Progenitor cell of endocrine pancreas (in vitro differentiated cells): ENCODE measurements at places on chromosomes 12 and 14.
A peak's percentile ranks its signal among the peaks of the same experiment; 100 is the strongest.

DNA sequence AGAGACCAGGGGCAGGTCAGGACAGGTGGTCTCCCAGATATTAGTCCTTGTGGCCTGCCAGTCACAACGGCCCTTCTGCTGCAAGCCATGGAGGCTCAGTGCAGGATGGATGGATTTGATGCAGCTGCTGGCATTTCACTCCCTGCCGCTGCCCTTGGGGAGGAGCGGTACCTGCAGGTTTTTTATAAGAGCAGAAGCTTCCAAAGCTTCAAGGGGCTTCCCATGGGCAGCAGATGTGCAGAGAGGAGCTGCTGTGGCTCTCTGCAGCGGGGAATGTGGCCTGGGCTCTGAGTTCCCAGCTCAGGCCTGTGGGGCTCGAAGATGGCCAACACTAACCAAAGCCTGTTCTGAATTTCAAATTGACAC is 379.3 kb downstream of the DPF3 start:
- H3K4me3 ChIP-seq: no peak overlapping the region
- H3K27me3 ChIP-seq: peaks cover 4% of the 10 kb centered on the region
- DNase-seq: no peak
- no peak overlapping the region for H3K27ac ChIP-seq

- no peaks in the 10 kb centered on the region for H3K36me3 ChIP-seq
- H3K4me1 ChIP-seq: peaks cover 3% of the 10 kb centered on the region
- no peak overlapping the region for H3K4me3 ChIP-seq
- H3K27me3 ChIP-seq: no peaks in the 10 kb centered on the region
- no peak overlapping the region for H3K27ac ChIP-seq
Observed at GRCh38 chr12:92300777-92301176, 155.1 kb upstream of the BTG1 start.

DNA sequence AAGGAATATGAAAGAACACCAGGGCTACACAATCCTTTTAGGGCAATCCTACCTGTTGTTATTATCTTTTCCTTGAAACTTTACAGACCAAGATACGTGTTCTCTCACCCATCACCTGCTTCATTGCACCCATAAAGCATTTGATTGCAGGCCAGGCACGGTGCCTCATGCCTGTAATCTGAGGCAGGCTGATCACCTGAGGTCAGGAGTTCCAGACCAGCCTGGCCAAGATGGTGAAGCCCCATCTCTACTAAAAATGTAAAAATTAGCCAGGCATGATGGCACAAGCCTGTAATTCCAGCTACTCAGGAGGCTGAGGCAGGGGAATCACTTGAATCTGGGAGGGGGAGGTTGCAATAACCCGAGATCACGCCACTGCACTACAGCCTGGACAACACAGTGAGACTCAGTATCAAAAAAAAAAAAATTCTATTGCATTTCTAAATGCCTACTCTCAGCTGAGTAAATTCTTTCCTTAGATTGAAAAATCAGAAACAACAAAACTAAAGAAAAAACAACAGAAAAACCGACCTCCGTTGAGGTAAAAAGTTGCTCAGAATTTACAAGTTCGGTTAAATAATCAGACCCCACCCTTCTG is 183.7 kb upstream of the TMEM132C start:
- no peaks in the 10 kb centered on the region for H3K36me3 ChIP-seq
- no peak overlapping the region for H3K4me3 ChIP-seq

DNA sequence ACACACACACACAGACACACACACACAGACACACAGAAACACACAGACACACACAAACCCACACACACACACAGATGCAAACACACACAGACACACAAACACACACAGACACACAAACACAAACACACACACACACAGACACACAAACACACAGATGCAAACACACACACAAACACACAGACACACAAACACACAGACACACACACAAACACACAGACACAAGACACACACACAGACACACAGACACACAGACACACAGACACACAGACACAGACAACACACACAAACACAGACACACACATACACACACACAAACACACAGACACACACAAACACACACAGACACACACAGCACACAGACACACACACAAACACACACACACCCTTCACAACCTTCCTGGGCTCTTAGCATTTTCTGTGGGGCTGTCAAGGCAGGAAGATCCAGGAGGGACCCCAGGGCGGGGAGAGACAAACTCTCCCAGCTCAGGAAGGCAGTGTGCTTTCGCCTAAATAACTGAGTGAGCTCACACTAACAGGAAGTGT is 24.2 kb upstream of the INF2 start:
- H3K27ac ChIP-seq: peak overlapping the region; percentile 91
- no peaks in the 10 kb centered on the region for H3K27me3 ChIP-seq
- peaks cover 12% of the 10 kb centered on the region for H3K4me1 ChIP-seq
- DNase-seq: no peak
- peak overlapping the region; percentile 2 for H3K4me3 ChIP-seq

- H3K27me3 ChIP-seq: no peaks in the 10 kb centered on the region
- no peak overlapping the region for H3K4me3 ChIP-seq
- peaks cover 24% of the 10 kb centered on the region for H3K4me1 ChIP-seq
Observed at GRCh38 chr12:58424735-58425392, 483.5 kb downstream of the ATP23 start.

GRCh38 chr14:89673512-89674225 is 256.6 kb upstream of the FOXN3 start:
- no peak overlapping the region for H3K27ac ChIP-seq
- H3K4me1 ChIP-seq: peaks cover 6% of the 10 kb centered on the region
- H3K4me3 ChIP-seq: no peak overlapping the region
- H3K36me3 ChIP-seq: no peaks in the 10 kb centered on the region
- H3K27me3 ChIP-seq: peaks cover 3% of the 10 kb centered on the region

DNA sequence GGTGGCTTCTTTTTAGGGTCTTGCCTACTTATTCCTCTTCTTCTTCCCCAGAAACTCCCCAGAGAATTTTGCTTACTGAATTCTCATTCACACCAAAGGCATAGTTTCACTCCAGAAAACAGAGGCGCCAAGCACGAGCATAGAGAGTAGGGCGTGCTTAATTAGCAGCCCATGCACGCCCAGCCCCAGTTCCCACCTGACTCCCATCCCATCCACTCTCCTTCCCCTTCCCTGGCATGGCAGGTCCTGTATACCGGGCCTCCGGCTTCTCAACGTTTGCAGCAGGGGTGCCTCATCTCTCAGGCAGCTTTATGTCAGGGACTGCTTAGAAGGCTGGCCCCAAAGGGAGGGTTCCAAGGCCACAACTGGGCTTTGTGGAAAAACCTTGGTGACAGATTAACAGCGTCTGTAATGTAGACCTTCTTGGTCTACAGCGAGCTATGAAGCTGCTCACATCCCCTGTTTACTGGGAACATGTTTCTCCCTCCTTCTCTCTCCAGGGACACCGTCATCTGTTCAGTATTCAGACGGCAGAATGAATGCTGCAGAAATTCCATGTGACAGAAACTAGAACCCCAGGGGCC is 62.7 kb downstream of the ACTN1 start:
- DNase-seq: no peak
- no peaks in the 10 kb centered on the region for H3K27me3 ChIP-seq
- H3K4me3 ChIP-seq: no peak overlapping the region

DNA sequence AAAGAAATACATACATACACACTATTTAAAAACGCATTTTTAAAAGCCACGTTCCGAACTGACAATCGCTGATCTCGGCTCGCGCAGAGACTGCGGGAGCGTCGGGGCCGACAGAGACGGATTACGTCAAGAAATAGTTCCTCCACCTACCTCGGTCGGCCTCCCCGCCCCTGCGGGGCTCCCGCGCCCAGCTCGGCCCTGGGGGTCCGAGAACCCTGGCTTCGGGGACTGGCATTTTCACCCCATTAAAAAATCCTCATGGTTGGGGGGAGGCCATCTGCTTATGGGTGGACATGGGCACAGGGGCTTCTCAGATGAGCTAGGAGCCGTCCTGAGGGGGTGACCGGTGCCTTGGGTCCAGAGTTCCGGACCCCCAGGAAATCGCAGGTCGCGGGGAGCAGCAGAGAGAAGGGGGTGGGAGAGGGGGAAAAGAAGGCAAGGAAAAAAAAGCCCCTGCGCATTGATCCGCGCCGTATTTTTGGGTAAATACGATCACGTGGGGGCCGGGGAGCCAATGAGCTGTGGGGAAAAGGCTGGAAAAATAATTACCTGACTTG is 324 bp upstream of the HOXC9 start:
- H3K4me3 ChIP-seq: peak overlapping the region; percentile 40
- H3K27ac ChIP-seq: no peak overlapping the region
- peaks cover 100% of the 10 kb centered on the region for H3K27me3 ChIP-seq
- DNase-seq: no peak

- peaks cover 3% of the 10 kb centered on the region for H3K36me3 ChIP-seq
- DNase-seq: no peak
- no peak overlapping the region for H3K27ac ChIP-seq
- H3K4me1 ChIP-seq: no peaks in the 10 kb centered on the region
Observed at GRCh38 chr14:105388976-105389375, 9.4 kb upstream of the TEX22 start.

GRCh38 chr12:128361400-128361995 is 94.5 kb downstream of the TMEM132C start:
- H3K27me3 ChIP-seq: peaks cover 62% of the 10 kb centered on the region
- H3K27ac ChIP-seq: no peak overlapping the region
- no peaks in the 10 kb centered on the region for H3K36me3 ChIP-seq

- no peaks in the 10 kb centered on the region for H3K36me3 ChIP-seq
- peak overlapping the region; percentile 87 for H3K27ac ChIP-seq
- DNase-seq: no peak
- no peaks in the 10 kb centered on the region for H3K27me3 ChIP-seq
- peaks cover 22% of the 10 kb centered on the region for H3K4me1 ChIP-seq
Observed at GRCh38 chr12:24133384-24133783, 183.9 kb upstream of the SOX5 start.

DNA sequence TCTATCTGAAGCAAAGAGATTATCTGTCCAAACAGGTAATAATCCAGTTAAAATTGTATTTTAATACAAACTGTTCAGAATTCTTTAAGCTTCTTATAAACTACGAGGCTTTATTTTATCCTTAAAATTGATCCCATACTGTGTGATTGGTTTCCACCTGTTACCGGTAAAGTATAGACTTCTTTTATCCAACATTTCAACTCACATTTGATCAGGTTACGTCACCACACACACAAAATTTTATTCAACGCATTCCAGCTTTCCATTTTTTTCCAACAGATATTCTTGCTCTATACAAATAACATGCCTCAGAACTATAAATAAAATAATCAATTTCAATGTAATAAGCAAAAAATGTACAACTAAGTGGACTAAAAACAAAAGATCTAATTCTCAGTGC is 4.5 kb downstream of the NOVA1 start:
- H3K36me3 ChIP-seq: no peaks in the 10 kb centered on the region
- peaks cover 13% of the 10 kb centered on the region for H3K4me1 ChIP-seq
- no peak overlapping the region for H3K27ac ChIP-seq
- H3K4me3 ChIP-seq: no peak overlapping the region
- H3K27me3 ChIP-seq: peaks cover 7% of the 10 kb centered on the region
- DNase-seq: no peak

- no peak for DNase-seq
- no peaks in the 10 kb centered on the region for H3K4me1 ChIP-seq
- no peaks in the 10 kb centered on the region for H3K36me3 ChIP-seq
- no peak overlapping the region for H3K27ac ChIP-seq
- H3K27me3 ChIP-seq: no peaks in the 10 kb centered on the region
- H3K4me3 ChIP-seq: no peak overlapping the region
Observed at GRCh38 chr12:76299536-76300296, 48.5 kb downstream of the BBS10 start.

- H3K4me3 ChIP-seq: no peak overlapping the region
- peaks cover 1% of the 10 kb centered on the region for H3K36me3 ChIP-seq
- no peak overlapping the region for H3K27ac ChIP-seq
- H3K27me3 ChIP-seq: no peaks in the 10 kb centered on the region
- DNase-seq: no peak
Observed at GRCh38 chr12:124026755-124027745, 54.0 kb downstream of the ZNF664 start.

GRCh38 chr14:84856751-84857534 is 673.0 kb upstream of the FLRT2 start:
- no peaks in the 10 kb centered on the region for H3K27me3 ChIP-seq
- H3K27ac ChIP-seq: no peak overlapping the region
- H3K36me3 ChIP-seq: no peaks in the 10 kb centered on the region
- DNase-seq: no peak
- no peak overlapping the region for H3K4me3 ChIP-seq

DNA sequence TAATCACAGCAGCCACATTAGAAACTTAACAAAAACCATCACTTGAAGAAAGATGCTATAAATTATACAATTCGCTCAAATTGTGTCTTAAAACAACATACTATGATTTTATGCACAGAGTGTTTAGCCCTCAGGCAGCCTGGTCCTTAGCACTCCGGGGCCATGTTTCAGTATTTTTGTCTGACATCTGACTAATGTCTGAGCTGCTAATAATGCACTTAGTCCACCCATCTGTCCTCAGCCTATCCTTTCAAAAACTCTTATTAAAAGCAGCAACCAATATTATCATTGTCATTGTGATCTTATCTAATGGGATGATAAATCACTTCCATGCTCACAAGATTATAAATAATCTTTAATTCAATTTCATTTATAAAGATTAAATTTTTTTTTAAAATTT is 602.7 kb upstream of the FOXG1 start:
- H3K27me3 ChIP-seq: no peaks in the 10 kb centered on the region
- H3K4me1 ChIP-seq: peaks cover 3% of the 10 kb centered on the region
- H3K4me3 ChIP-seq: no peak overlapping the region
- no peak overlapping the region for H3K27ac ChIP-seq
- no peaks in the 10 kb centered on the region for H3K36me3 ChIP-seq

GRCh38 chr14:71754422-71755095 is 177.7 kb upstream of the RGS6 start:
- H3K27ac ChIP-seq: no peak overlapping the region
- no peaks in the 10 kb centered on the region for H3K4me1 ChIP-seq
- H3K36me3 ChIP-seq: no peaks in the 10 kb centered on the region
- DNase-seq: no peak
- no peak overlapping the region for H3K4me3 ChIP-seq
- no peaks in the 10 kb centered on the region for H3K27me3 ChIP-seq

- H3K4me3 ChIP-seq: no peak overlapping the region
- peaks cover 16% of the 10 kb centered on the region for H3K4me1 ChIP-seq
- H3K27me3 ChIP-seq: peaks cover 33% of the 10 kb centered on the region
- no peak overlapping the region for H3K27ac ChIP-seq
- no peak for DNase-seq
Observed at GRCh38 chr12:6072302-6072752, 52.1 kb downstream of the VWF start.

- no peak overlapping the region for H3K4me3 ChIP-seq
- no peak for DNase-seq
- H3K27ac ChIP-seq: no peak overlapping the region
- H3K4me1 ChIP-seq: peaks cover 13% of the 10 kb centered on the region
- peaks cover 35% of the 10 kb centered on the region for H3K27me3 ChIP-seq
Observed at GRCh38 chr14:65776193-65776852, 363.8 kb downstream of the FUT8 start.
